MM.1S (cell line): ENCODE measurements at places on chromosomes 7 and 10.

GRCh38 chr7:46970476-46970875, 611.4 kb downstream of the TNS3 start:
- no peak for DNase-seq
- H3K36me3 ChIP-seq, result no peaks in the 10 kb centered on the region
- H3K4me3 ChIP-seq, result no peak overlapping the region
- H3K27me3 ChIP-seq, result no peaks in the 10 kb centered on the region
- no peaks in the 10 kb centered on the region for H3K4me1 ChIP-seq

- no peaks in the 10 kb centered on the region for H3K27me3 ChIP-seq
- DNase-seq, result peak; percentile 42
- H3K4me1 ChIP-seq, result peaks cover 23% of the 10 kb centered on the region
- H3K36me3 ChIP-seq, result no peaks in the 10 kb centered on the region
These were observed 435.7 kb upstream of the GALNT17 start for GRCh38 chr7:70696201-70696754.

- no peak overlapping the region for H3K4me3 ChIP-seq
- no peak for DNase-seq
- no peaks in the 10 kb centered on the region for H3K27me3 ChIP-seq
- H3K4me1 ChIP-seq, result no peaks in the 10 kb centered on the region
- H3K36me3 ChIP-seq, result no peaks in the 10 kb centered on the region
- H3K27ac ChIP-seq, result no peak overlapping the region
These were observed 209.2 kb upstream of the SEMA3C start for GRCh38 chr7:81128011-81128410.

- H3K4me1 ChIP-seq, result no peaks in the 10 kb centered on the region
- no peaks in the 10 kb centered on the region for H3K27me3 ChIP-seq
- H3K4me3 ChIP-seq, result no peak overlapping the region
- H3K27ac ChIP-seq, result no peak overlapping the region
- no peaks in the 10 kb centered on the region for H3K36me3 ChIP-seq
These were observed 111.1 kb downstream of the OAT start for GRCh38 chr10:124307591-124307990.

DNA sequence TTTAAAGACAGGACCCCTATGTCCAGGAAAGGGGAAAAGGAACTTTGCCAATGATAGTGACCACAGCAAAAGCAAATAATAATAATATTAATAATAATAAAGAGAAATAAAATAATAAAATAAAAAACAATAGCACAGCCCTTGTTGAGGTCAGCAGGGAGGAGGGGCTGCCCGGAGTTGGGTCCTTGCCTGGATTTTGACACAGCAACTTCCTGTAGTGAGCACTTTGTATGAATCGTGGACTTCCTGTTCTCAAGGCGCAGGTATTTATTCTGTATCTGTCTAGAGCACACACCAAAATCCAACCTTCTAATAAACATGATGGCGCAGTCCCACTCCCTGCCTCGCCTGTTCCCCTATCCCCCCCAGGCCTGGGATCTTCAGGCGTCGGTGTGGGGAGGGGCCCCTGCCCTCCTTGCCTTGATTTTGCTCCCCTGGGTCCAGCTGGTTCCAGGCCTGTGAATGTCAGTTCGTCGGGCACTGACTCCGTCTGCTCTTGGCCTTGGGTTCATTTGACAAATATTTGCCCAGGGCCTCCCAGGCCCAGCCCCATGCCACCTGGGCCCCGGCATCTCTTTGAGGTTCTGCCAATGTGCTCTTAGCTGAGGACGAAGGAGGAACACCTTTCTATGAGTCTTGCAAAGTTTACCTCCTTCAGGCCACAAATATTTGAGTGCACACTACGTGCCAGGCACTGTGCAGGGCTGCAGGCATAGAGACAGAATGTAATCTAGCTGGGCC, 13.9 kb downstream of the TRIM8 start:
- H3K4me1 ChIP-seq, result peaks cover 18% of the 10 kb centered on the region
- H3K27ac ChIP-seq, result no peak overlapping the region
- H3K27me3 ChIP-seq, result no peaks in the 10 kb centered on the region
